Gastrocnemius medialis (tissue), 4 donors: ENCODE measurements at places on chromosomes 11 and 22. TPM values are rescaled to one million over a fixed set of nuclear protein-coding genes. Genes with fewer than 3 reads are reported as not detected.

GRCh38 chr11:119700030-119700429 is 29.0 kb downstream of the NECTIN1 start:
- H3K4me1 ChIP-seq: peaks cover 8% of the 10 kb centered on the region
- DNase-seq: no peak
- no peaks in the 10 kb centered on the region for H3K36me3 ChIP-seq
- H3K4me3 ChIP-seq: no peak overlapping the region

DNA sequence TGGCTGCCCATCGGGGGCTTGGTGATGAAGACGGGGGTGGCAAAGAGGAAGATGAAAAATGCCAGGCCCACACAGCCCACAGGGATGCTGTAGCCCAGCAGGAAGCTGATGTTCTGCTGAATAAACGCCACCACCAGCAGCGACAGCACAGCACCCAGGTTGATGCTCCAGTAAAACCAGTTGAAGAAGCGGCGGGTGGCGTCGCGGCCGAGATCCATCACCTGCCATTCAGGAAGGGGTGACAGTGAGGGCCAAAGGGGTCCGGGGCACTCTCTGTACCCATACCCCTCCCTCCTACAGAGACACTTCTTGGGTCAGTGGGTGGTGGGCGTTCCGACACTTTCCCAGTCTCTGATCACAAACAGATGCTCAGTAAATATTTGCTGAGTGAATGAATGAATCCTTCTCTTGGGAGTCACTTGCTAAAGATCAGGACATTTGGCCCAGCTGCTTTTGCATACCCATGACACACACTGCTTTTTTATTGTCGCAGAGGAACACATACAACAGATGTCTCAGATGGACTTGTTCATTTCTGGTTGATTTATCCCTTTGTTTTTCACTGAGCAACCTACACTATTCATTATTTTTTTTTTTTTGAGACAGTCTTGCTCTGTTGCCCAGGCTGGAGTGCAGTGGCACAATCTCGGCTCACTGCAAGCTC is 5.2 kb downstream of the SLC15A3 start:
- no peaks in the 10 kb centered on the region for H3K36me3 ChIP-seq
- no peak for DNase-seq
- H3K27me3 ChIP-seq: no peaks in the 10 kb centered on the region
- H3K27ac ChIP-seq: no peak overlapping the region
- no peaks in the 10 kb centered on the region for H3K4me1 ChIP-seq

- no peak overlapping the region for H3K4me3 ChIP-seq
- no peaks in the 10 kb centered on the region for H3K36me3 ChIP-seq
- no peaks in the 10 kb centered on the region for H3K27me3 ChIP-seq
Observed at GRCh38 chr11:44505581-44506054, 59.8 kb upstream of the CD82 start.

DNA sequence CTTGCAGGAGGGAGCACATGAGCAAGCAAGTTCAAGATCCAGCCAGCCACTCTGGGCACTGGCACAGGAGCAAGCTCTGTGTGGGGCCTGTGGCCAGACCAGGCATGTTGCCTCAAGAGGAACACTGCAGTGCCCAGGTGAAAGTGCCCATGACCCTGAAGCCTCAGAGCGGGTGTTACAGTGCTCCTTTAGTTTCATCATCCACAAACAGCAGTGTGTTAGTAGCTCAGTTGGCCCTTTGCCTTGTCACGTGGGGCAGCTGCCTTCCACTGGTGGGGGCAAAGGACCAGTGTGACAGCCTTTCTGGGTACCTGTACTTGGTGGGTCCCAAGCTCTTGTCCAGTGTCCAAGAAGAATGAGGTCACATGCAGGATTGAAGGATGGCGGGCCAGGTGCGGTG is 3.0 kb upstream of the EI24 start:
- no peak overlapping the region for H3K4me3 ChIP-seq
- DNase-seq: no peak
- H3K36me3 ChIP-seq: no peaks in the 10 kb centered on the region
- H3K27me3 ChIP-seq: no peaks in the 10 kb centered on the region
- no peak overlapping the region for H3K27ac ChIP-seq

DNA sequence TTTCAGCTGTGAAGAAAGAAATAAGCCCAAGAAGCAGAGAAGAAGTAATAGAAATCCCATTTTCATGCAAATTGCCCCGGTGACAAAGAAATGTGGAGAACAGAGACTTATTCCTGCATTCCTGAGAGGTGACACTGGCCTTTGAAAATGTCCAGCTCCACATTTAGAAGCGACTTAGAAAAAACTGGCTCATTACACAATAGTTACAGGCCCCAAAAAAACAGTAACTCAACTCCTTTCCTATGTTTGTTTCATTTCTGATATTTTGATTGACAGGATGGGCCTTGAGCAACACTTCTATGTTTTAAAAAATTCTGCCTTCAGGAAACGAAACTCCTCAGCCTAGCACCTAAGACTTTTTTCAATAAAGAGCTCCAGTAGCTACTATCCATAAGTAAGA is 726.9 kb upstream of the TENM4 start:
- H3K27ac ChIP-seq: no peak overlapping the region
- H3K4me1 ChIP-seq: no peaks in the 10 kb centered on the region
- H3K36me3 ChIP-seq: no peaks in the 10 kb centered on the region
- no peak overlapping the region for H3K4me3 ChIP-seq
- DNase-seq: no peak

- H3K4me3 ChIP-seq: no peak overlapping the region
- no peaks in the 10 kb centered on the region for H3K4me1 ChIP-seq
- no peak for DNase-seq
- H3K36me3 ChIP-seq: no peaks in the 10 kb centered on the region
- H3K27me3 ChIP-seq: no peaks in the 10 kb centered on the region
- no peak overlapping the region for H3K27ac ChIP-seq
Observed at GRCh38 chr11:134712228-134713145, 300.4 kb upstream of the B3GAT1 start.

GRCh38 chr11:117172724-117173421 is 5.7 kb upstream of the SIDT2 start:
- H3K4me3 ChIP-seq: no peak overlapping the region
- H3K36me3 ChIP-seq: no peaks in the 10 kb centered on the region
- peak; percentile 54 for DNase-seq

DNA sequence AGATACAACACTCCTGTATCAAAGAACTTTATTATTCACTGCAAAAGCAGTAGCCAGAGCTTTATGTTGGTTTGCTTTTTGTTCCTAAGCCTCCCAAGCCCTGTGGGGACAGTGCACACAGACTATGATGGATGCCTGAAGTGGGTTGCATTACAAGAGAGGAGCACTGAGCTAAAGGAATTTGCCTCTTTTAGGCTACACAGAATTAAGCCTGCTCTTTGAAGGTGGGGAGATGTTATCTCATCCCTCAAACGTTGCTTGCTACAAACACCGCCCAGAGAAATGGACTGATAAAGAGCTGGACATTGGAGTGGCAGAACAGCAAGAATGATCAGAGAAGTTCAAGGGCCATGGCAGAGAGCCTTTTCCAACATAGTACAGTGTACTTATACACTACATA is 2.5 kb upstream of the POGLUT3 start:
- peaks cover 7% of the 10 kb centered on the region for H3K4me1 ChIP-seq
- no peak for DNase-seq
- no peaks in the 10 kb centered on the region for H3K36me3 ChIP-seq
- no peak overlapping the region for H3K27ac ChIP-seq

GRCh38 chr11:65152122-65152521 is 17.8 kb upstream of the SYVN1 start:
- DNase-seq: no peak
- peaks cover 13% of the 10 kb centered on the region for H3K4me1 ChIP-seq
- H3K27me3 ChIP-seq: no peaks in the 10 kb centered on the region

GRCh38 chr11:44193856-44194255 is 98.4 kb downstream of the EXT2 start:
- no peak overlapping the region for H3K27ac ChIP-seq
- no peak for DNase-seq
- no peaks in the 10 kb centered on the region for H3K27me3 ChIP-seq
- H3K4me1 ChIP-seq: peaks cover 9% of the 10 kb centered on the region

GRCh38 chr22:43846966-43847365 is 15.3 kb downstream of the SULT4A1 start:
- no peak overlapping the region for H3K27ac ChIP-seq
- no peaks in the 10 kb centered on the region for H3K4me1 ChIP-seq
- no peak for DNase-seq

GRCh38 chr22:44583854-44584253 is 85.8 kb upstream of the RTL6 start:
- no peak for DNase-seq
- no peaks in the 10 kb centered on the region for H3K4me1 ChIP-seq
- H3K4me3 ChIP-seq: no peak overlapping the region
- no peaks in the 10 kb centered on the region for H3K36me3 ChIP-seq

DNA sequence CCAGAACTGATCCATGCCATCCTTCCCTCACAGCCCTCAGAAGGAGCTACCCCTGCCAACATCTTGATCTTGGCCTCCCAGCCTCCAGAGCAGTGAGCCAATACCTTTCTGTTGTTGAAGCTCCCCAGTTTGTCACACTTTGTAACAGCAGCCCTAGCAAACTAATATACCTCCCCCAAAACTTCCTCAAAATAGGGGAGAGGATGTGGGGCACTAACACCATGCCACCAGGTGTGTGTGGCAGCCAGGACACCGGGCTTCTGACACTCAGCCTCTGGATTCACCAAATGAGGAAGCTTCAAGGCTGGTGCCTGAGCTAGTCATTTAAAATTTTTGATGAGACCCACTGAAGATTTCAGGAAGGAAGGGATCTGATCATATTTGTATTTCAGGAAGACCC is 84.9 kb downstream of the CSNK2A3 start:
- no peaks in the 10 kb centered on the region for H3K4me1 ChIP-seq
- H3K36me3 ChIP-seq: no peaks in the 10 kb centered on the region
- H3K27me3 ChIP-seq: no peaks in the 10 kb centered on the region
- no peak overlapping the region for H3K27ac ChIP-seq

GRCh38 chr22:44047891-44048301 is 23.8 kb downstream of the PARVB start:
- no peak for DNase-seq
- peak overlapping the region; percentile 88 for H3K27ac ChIP-seq
- no peak overlapping the region for H3K4me3 ChIP-seq

DNA sequence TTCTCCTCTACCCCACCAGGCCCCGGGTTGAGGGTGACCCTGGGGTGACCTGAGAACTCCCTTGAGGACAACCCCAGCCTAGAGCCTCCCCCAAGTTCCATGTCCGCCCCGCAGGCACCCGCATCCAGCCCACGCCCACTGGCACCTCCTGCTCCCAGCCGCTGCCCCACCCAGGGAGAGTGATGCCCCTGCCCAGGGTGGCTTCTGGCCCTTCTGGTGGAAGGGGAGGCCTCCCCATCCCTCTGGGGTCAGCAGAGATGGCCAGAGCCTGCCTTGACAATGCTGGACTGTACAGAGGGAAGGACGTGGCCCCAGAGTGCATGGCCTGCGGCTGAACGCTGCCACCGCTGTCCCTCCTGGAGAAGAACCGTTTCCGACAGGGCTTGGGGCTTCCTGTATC is 1.1 kb upstream of the TH start:
- no peak overlapping the region for H3K27ac ChIP-seq
- H3K27me3 ChIP-seq: peaks cover 14% of the 10 kb centered on the region
- DNase-seq: no peak
- no peak overlapping the region for H3K4me3 ChIP-seq

- DNase-seq: no peak
- no peak overlapping the region for H3K27ac ChIP-seq
- H3K36me3 ChIP-seq: no peaks in the 10 kb centered on the region
- H3K27me3 ChIP-seq: no peaks in the 10 kb centered on the region
Observed at GRCh38 chr22:28736301-28737155, 5.1 kb downstream of the CHEK2 start.

GRCh38 chr11:106961518-106961917 is 56.8 kb downstream of the GUCY1A2 start:
- no peaks in the 10 kb centered on the region for H3K36me3 ChIP-seq
- no peaks in the 10 kb centered on the region for H3K4me1 ChIP-seq
- no peak for DNase-seq
- H3K4me3 ChIP-seq: no peak overlapping the region
- no peak overlapping the region for H3K27ac ChIP-seq

The C22orf31 gene
- total RNA-seq: not detected

The ACR gene
- not detected for total RNA-seq

The OR4C12 gene
- not detected for total RNA-seq

The OR8A1 gene
- total RNA-seq: not detected

The FXYD6 gene
- 17.7 TPM for total RNA-seq

The UPK3A gene
- total RNA-seq: 0.75 TPM

The RIN1 gene
- 9.5 TPM for total RNA-seq

The GRIK4 gene
- not detected for total RNA-seq

The SYCE3 gene
- total RNA-seq: not detected

The PKP3 gene
- not detected for total RNA-seq

The KCNE3 gene
- 2.8 TPM for total RNA-seq

The TMA7B gene
- total RNA-seq: not detected

The MPZL2 gene
- 7.9 TPM for total RNA-seq

The ANO5 gene
- total RNA-seq: 28.8 TPM

The TBX10 gene
- total RNA-seq: not detected

The GAL3ST1 gene
- 2.0 TPM for total RNA-seq

The EHF gene
- total RNA-seq: not detected

The EMID1 gene
- 1.8 TPM for total RNA-seq
